NCI-H2171 (cell line): ENCODE measurements at places on chromosomes 5 and 9.

DNA sequence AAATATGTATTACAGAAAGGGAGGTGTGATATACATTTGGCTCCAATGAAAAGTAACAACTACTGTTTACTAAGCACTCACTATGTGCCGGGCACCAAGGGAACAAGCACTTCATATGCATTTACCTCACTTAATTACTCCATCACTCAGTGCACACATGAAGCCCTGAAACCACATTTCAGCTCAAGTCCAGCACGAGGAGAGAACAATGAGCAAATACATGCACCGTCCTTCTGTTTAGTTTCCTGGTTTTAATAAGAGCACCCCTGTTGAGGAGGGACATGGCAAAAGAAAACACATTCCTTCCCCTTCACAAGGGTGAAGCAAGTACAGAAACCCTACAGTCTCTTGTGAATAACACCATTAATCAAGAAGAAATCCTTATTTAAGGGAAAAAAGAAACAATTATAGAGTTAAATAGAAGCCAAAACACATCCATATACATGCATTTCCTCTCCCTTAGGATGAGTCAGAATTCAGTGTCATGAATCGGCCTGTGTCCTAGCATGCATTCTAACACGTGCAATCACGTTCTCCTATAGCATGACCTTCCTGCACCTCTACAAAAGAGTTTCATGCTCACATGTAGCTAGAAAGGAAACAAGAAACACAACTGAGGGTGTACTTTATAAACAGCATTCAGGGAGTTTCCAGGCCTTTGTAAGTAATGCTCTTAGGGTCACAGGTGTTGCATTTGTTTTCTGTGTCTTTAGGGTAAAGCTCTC is 411.6 kb downstream of the BNC2 start:
- DNase-seq = no peak

DNA sequence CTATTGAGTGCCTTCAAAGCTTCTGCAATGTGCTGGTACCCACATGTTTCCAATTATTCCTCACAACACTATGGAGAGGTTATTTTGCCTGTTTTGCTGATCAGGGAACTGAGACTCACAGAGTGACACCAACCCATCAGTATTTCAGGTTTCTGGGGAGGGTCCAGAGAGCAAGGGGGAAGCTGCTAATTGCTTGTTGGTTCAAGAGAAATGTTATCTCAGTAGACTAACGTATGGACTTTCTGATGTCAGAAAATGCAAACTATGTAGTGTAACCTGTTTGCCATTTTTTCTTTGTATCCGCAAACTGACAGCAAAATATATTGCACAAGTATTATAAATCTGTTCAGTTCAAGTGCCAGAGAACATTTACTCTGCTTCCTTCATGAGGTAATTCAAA is 108.3 kb upstream of the MSX2 start:
- no peak for DNase-seq

DNA sequence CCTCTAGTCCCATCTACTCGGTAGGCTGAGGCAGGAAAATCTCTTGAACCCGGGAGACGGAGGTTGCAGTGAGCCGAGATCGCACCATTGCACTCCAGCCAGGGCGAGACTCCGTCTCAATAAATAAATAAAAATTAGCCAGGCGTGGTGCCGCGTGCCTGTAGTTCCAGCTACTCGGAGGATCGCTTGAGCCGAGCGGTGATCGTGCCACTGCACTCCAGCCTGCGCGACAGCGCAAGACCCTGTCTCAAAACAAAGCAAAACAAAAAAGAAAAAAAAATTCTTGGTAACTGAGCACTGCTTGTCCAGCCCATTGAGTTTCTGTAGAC is 710 bp upstream of the WDR55 start:
- DNase-seq = no peak

DNA sequence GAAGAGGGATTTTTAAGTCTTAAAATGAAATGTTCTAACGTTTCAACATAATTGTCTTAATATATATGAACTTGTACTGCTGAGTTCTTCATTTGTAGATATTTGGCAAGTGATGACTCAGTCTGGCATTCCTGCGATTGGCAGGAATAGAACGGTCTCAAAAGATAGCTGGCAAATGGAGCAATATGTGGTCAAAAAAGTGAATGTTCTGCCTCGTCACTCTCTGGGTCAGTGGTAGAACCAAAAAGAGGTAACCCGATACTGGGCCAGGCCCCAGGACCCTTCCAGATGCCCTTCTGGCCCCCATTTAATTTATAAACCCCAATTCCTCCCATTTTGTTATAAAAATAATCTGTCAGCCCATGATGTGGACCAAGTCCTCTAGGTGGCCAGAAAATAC is 39.2 kb downstream of the ZNF366 start:
- no peak for DNase-seq

DNA sequence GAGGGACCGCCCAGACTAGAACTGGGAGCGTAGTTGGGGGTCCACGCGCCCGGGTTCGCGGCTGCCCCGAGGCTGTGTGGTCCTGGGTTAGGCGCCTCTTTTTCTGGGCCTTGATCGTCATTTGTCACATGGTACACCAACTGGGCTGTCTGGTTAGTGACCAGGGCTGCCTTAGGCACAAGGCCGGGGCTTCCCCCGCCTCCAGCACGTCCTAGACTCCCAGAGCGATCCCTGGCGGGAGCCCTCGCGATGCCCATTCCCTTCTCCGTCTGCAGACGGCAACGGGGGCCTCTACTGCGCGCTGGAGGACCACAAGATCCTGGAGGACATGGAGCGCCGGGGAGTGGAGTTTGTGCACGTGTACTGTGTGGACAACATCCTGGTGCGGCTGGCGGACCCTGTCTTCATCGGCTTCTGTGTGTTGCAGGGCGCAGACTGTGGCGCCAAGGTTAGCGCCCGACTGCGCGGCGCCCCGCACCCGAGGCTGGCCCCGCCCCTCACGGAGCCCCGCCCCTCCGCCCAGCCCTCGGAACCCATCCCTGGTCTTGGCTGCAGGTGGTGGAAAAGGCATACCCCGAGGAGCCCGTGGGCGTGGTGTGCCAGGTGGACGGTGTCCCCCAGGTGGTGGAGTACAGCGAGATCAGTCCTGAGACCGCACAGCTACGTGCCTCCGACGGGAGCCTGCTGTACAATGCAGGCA is 1.5 kb downstream of the UAP1L1 start:
- no peak for DNase-seq

DNA sequence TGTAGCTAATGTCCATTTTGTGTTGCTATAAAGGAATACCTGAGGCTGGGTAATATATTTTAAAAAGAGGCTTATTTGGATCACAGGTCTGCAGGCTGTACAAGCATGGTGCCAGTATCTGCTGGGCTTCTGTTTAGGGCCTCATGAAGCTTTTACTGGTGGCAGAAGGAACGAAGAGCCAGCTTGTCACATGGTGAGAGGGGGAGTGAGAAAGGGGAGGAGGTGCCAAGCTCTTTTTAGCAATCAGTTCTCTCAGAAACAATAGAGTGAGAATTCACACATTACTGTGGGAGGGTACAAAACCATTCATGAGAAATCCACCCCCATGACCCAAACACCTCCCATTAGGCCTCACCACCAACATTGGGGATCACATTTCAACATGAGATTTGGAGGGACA is 340.9 kb downstream of the RASEF start:
- DNase-seq = no peak

DNA sequence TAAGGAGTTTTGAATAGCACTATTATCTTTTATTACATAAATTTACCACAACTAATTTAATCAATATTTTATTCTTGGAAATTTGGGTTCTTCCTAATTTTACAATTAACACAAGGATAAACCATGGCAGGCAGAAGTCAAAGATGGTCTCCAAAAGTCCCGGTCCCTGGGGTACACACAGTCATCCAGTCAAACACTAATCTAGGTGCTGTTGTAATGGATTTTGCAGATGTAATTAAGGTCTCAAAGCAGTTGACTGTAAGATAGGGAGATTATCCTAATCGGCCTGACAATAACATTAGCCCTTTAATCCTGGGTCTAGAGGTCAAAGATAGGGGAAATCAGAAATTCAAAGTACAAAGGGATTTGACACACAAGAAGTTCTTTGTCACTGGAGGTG is 57.5 kb upstream of the HTR1A start:
- no peak for DNase-seq

GRCh38 chr9:91306296-91306630 is 55.5 kb downstream of the AUH start:
- DNase-seq = no peak

- no peak for DNase-seq
Observed at GRCh38 chr5:124728331-124728967, 18.0 kb downstream of the ZNF608 start.

GRCh38 chr5:138601444-138601843 is 26.2 kb upstream of the HSPA9 start:
- DNase-seq = no peak

GRCh38 chr5:146553446-146553845 is 37.5 kb upstream of the GPR151 start:
- no peak for DNase-seq

- no peak for DNase-seq
Observed at GRCh38 chr9:4389755-4390154, 89.9 kb upstream of the GLIS3 start.

GRCh38 chr5:83817591-83817990 is 96.9 kb upstream of the HAPLN1 start:
- DNase-seq = no peak

DNA sequence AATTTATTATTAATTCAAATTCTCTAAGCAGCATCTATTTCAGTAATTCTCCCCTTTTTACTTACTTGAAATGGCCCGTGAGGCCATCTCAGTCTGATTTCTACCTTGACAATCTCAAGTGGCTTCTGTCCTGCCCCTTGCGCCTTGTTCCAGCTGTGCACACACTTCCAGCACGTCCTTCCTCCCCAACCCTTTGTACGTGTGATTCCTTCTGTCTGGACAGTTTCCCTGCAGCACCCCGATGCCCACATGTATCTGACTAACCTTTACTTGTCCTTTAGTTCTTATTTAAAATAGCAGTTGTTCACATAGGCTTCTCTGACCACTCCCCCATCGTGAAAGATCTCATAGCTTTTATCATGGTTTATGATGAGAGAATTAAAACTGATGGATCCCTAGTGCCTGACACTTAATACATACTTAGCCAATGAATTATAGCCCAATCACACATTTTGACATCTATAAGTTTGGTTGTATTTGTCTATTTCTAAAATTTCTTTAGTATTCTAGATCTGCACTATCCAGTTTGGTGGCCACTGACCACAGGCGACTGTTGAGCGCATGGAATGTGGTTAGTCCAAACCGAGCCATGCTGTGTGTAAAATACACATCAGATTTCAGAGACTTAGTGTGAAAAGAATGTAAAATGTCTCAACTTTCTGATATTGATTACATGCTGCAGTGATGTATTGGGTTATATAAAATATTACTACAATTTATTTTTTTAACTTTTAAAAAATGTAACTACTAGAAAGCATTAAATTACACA is 14.3 kb downstream of the ZBTB34 start:
- no peak for DNase-seq

GRCh38 chr9:99490729-99491128 is 268.6 kb downstream of the SEC61B start:
- DNase-seq = no peak

DNA sequence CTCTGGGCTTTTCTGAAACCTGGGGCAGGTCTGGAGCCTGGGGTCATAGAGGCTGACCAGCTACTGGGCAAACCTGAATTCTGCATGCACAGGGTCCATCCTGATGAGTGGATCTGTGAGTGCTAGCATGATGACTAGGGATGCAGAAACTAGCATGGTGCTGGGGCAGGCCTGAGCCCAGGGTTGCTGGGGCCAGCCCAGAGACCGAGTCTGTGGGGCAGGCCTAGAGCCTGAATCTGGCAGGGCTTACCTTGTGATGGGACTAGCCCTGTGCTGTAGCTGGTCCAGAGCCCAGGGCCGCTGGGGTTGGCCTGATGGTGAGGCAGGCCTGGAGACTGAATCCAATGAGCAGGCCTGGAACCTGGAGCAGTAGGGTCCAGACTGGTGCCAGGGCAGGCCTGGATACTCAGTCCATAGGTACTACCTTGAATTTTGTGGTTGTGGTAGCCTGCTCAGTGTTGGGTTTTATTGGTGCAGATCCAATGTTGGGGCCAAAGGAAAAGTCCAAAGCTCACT is 313.5 kb downstream of the TLR4 start:
- DNase-seq = no peak

GRCh38 chr5:160702934-160703333 is 149.1 kb downstream of the ATP10B start:
- no peak for DNase-seq

GRCh38 chr5:72586788-72587530 is 79.7 kb upstream of the ZNF366 start:
- DNase-seq = no peak

- DNase-seq = no peak
Observed at GRCh38 chr5:167797933-167798332, 493.5 kb upstream of the WWC1 start.

DNA sequence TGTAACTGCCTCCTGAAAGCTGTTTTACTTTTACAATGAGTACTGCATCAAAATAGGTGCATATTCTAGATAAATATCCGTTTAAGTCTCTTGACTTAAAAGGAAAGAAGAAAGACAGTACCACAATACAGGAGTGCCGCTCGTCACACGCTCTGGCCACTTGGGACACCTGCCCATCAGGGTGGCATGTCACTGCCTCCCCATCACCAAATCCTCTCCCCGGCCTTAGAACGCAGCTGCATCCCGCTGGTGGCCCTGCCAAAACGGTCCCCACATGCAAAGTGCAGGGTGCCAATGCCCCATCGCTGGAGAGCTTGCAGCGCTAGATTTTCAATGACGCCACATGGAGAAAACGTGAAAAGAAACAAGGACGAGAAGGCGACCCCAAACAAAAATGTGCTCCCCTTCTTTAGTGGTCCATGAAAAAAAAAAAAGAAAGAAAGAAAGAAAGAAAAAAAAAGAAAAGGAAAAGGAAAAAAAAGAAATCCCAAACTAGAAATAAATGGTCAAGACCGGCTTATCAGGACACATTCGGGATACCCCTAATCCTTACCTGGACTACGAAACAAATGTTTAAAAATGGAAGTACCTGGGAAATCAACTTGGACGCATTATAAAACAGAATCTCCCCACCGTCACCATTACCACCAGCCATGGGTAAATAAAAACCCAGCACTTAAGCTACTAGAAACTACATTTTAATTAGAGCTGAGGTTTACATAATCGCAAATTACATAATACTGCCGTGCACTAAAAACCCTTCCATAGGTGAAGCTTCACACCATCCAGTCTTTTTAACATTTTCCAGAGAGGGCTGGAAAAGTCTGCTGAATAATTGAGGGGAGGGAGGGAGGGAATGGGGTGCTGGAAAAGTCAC is 1.0 kb downstream of the ANKH start:
- DNase-seq = peak; percentile 36

- DNase-seq = no peak
Observed at GRCh38 chr5:57989378-57989777, 470.5 kb downstream of the PLK2 start.

DNA sequence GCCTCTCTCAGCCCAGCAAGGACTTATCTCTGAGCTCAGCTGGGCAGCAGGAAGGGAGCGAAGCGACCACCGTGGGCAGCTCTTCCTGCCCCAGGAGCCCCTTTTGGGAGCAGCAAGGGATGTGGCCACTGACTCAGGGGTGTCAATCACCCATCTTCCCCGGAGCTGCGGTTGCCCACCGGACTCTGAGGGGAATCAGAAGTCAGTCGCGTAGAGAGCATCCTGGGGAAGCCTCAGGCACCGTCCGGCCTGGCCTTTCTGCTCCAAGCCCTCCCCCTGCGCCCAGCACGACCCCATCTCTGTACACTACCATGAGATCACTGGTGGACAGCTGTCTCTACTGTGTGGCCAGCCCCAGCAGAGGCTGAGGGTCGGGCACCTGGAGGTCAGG is 24.6 kb downstream of the GFI1B start:
- DNase-seq = no peak

- DNase-seq = no peak
Observed at GRCh38 chr9:130779153-130779855, 55.8 kb upstream of the ABL1 start.
